ENCODE measurements at places on chromosomes 12 and 14. TPM values are rescaled to one million over a fixed set of nuclear protein-coding genes. Genes with fewer than 3 reads are reported as not detected.

Gene KRT78
- not detected for total RNA-seq

Gene ACADS
- 151 TPM for total RNA-seq

GRCh38 chr12:132170094-132170636, 25.9 kb downstream of the NOC4L start:
- no peaks in the 10 kb centered on the region for H3K4me1 ChIP-seq
- H3K4me3 ChIP-seq = no peak overlapping the region

- no peak for DNase-seq
- no peaks in the 10 kb centered on the region for H3K27me3 ChIP-seq
- H3K36me3 ChIP-seq = no peaks in the 10 kb centered on the region
- no peak overlapping the region for H3K27ac ChIP-seq
- no peaks in the 10 kb centered on the region for H3K4me1 ChIP-seq
- no peak overlapping the region for H3K4me3 ChIP-seq
These were observed 814.9 kb downstream of the LRFN5 start for GRCh38 chr14:42421377-42422078.

DNA sequence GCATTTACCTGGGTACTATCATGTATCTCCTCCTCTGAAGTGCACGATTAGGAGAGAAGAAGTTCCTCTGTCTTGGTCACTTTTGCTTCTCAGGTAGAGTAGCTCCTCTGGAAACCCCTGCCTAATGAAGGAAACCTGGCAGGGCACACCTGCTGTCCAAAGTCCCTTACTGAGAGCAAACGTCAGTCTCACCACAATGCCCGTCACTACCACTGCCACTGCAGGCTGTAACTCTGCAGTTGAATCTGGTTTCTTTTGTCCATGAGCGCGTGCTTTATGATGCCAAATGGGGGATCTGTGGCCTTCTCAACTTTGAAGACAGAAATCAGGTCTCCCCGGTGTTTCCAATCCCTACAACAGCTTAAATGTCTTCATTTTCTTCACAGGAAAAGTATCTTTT, 1068.6 kb downstream of the BCL11B start:
- H3K36me3 ChIP-seq = no peaks in the 10 kb centered on the region
- H3K27me3 ChIP-seq = no peaks in the 10 kb centered on the region
- H3K4me1 ChIP-seq = no peaks in the 10 kb centered on the region

All from right lobe of liver (tissue), 6 donors.